Ureter (tissue), 1 donor: ENCODE measurements at places on chromosomes 7 and 10. TPM values are rescaled to one million over a fixed set of nuclear protein-coding genes. Genes with fewer than 3 reads are reported as not detected.

DNA sequence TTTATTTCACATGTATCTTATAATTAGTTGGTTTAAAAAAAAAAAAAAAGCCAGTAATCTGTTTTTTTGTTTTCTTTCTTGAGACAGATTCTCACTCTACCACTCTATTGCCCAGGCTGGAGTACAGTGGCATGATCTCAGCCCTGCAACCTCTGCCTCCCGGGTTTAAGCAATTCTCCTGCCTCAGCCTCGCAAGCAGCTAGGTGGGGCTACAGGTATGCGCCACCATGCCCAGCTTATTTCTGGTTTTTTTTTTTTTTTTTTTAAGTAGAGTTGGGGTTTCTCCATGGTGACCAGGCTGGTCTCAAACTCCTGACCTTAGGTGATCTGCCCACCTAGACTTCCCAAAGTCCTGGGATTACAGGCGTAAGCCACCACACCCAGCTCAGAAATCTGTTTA is 34.1 kb upstream of the CAPZA2 start:
- DNase-seq, result no peak

- peak; percentile 62 for DNase-seq
Measured at GRCh38 chr10:44195112-44196007, 189.5 kb downstream of the CXCL12 start.

DNA sequence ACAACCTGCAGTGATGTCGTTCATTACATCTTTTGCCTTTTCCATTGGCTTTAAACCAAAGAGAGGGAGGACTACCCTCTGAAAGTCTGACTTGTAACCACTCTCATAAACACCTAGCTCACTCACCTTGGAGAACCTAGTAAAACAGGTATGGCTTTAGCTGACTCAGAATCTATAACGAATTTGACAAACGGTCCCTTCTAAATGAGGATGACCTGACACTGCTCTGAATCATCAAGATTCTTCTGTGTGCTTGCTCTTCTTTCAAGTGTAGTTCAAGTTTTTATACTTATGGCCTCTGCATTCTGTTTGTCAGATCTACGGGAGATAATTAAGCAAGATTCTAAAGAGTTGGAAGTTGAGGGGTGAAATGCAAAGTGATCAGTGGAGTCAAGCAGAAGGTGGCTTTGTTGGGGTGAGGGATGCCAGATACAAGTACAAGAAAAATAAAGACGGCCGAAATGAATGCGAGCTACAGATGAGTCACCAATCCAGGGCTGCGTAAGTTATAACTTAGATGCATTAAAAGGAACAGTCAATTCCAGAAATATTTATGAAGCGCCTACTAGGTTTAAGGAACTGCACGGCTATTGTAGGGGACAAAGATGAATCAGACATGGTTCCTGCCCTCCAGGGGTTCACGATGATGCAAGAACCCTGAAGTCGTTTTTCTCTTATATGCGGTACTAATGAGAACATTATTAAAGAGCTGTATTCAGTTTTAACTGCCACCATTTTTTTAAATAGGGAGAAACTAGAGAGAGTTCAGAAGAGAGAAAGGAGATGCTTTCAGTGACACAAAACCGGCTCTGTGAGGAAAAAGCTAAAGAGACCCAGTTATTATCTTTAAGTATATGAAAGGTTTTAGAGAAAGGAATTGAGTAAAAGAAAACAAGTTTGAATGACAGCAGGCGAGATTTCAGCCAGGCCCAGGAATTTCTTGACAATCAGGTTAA is 6.5 kb downstream of the HIPK2 start:
- DNase-seq, result no peak

- no peak for DNase-seq
Measured at GRCh38 chr10:54958844-54959243, 157.8 kb upstream of the PCDH15 start.

DNA sequence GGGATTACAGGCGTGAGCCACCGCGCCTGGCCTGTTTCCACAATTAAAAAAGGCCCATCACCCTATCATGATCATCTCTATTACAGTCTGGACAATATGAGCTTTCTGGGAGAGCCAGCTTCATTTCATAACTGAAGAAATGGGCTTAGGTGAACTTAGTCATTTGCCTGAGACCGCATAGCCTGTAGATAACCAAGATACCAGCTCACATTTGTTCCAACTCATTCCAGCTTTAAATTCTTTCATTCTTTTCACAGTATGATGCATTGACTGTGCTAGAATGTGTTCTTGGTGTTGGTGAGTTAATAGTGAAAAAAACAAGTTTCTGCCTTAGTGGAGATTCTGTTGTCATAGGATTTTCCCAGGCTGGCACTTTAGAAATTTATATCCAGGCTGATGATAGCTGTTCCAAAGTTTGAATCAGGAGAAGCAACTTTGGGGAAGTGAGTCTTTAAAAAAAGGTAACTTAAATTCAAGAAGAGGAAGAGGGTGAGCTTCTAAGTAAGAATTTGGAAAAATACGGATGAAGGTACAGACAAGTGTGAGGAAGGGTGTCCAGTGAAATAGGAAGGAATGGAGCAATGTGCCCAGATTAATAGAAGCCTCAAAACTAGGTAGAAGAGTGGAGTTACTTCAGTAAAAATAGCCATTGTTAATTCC is 2.1 kb upstream of the H2AZ2 start:
- no peak for DNase-seq

DNA sequence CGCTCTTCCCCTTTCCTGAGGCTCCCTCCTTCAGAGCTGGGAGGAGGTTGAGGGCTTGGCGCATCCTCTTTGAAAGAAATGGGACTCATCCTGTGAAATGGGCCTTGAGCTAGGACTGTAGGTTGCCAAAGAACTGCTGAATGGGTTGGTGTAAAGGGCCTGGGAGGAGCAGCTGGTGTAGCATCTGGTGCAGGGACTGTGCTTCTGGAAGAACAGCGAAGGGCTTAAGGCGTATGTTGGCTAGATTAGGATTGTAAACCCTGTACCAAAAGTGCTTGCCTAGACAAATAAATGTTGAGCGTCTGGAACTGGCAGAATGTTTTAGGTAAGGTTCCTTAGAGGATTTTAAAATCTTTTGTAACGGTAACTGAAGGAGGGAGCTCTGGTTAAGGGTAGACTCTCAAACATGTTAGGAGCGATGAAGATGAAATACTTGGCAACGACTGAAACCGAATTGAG is 563 bp downstream of the STAM start:
- DNase-seq, result no peak

DNA sequence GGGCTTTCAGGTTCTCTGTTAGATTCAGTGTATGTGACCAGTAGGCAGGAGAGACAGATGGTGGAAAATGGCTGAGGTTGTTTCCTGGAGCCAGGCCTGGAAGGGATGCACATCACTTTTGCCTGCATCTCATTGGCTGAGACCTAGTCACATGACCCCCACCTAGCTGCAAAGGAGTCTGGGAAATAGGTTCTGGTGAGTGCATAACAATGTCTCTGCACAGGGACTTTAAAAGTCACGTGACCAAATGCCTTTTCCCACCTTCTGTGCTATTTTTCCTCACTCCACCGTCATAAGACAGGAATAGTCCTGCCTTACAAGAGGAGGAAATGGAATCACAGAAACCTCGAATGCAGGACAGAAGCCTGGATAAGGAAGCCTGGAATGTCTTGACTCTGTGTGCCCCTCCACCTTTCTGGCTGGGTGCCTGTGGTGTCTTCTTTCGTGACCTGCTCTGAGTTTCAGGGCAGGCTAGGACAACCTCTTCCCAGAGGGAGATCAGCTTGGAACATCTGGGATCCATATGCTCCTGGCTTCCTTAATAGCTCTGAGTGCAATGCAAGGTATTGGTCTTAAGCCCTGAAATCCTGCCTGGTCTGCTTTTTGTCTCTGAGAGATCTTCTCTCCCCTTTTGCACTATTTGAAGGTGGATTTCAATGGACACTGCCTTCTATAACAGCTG is 139.9 kb upstream of the ZNF438 start:
- no peak for DNase-seq

Gene SPRN
- not detected for total RNA-seq
